ENCODE measurements at places on chromosomes 4 and X. TPM values are rescaled to one million over a fixed set of nuclear protein-coding genes. Genes with fewer than 3 reads are reported as not detected.

Gene CDX4
- total RNA-seq: not detected

Gene IL9R
- total RNA-seq: not detected

Gene NAA11
- total RNA-seq: not detected

Gene GAGE1
- total RNA-seq: not detected

Gene COX7B2
- total RNA-seq: not detected

GRCh38 chr4:95398217-95398616 is 150.6 kb downstream of the UNC5C start:
- DNase-seq: no peak

- DNase-seq: no peak
Observed at GRCh38 chr4:124564121-124564520, 148.4 kb downstream of the ANKRD50 start.

- no peak for DNase-seq
Observed at GRCh38 chr4:151678048-151678872, 82.5 kb downstream of the GATB start.

DNA sequence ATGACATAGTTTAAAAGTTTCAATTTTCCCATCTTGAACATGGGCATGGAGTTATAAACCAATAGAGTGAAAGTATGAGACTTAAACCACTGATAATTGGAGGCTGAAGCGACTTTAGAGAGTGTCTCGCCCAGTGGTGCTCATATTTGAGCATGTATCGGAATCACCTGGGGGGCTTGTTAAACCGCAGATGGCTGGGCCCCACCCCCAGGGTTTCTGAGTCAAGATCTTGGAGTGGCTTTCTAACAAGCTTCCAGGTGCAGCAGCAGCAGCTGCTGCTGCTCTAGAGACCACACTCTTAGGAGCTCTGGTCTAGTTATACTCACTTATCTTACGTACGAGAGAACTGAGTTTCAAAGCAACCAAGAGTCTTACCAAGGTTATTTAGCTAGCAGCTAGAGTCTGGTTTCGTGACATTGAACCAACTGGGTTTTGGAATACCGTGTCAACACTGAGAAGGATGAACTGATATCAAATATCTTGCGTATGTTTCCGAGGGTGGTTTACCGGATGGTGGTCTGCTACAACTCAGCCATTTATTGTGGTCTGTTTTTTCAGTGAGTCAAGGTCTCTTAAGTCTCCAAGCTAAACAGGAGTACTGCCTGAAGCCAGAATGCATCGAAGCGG is 5.9 kb downstream of the PHEX start:
- DNase-seq: no peak

DNA sequence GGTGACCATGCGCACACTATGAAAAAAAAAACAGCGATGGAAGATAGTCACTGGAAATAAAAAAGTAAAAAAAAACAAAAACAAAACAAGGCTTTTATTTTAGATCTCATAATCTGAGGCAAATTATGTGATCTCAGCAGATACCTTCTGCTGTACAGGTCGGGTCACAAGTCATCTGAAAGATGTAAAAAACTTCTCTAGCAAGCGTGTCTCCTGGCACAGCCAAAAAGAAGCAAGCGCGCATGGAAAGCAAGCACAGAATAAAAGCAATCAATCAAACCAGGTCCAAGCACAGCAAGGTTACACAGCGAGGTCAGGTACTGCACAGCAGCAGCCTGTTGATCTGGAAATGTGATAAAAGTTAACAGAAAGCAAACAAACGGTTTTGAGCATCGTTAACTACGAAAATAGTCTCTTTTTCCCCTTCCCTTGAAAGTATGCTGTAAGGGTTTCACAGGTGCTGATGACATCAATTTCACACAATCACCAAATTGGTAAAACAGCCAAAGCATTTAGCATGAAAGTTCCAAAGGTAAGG is 79.3 kb upstream of the MTNR1A start:
- DNase-seq: no peak

DNA sequence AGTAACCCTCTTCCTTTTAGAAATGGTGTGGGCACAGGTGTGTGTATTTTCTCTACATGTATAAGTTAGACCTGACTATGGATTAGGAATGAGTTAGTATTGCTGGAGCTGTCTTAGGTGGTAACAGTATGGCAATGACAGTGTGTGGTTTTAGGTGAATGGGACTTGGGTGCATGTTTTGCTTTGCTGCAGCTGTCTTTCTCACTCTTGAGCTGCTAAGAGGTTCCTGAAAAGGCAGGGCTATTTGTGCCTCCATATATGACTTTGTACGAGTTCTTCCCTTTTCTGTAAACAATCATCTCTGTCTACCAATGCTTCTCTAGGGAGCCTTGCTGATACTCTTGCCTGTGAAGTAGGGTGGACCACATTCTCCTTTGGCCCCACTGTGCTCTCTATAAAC is 234.8 kb upstream of the HHIP start:
- no peak for DNase-seq

- DNase-seq: no peak
Observed at GRCh38 chr4:177008071-177008835, 215.5 kb upstream of the VEGFC start.

GRCh38 chr4:31016322-31017061 is 296.3 kb downstream of the PCDH7 start:
- DNase-seq: no peak

DNA sequence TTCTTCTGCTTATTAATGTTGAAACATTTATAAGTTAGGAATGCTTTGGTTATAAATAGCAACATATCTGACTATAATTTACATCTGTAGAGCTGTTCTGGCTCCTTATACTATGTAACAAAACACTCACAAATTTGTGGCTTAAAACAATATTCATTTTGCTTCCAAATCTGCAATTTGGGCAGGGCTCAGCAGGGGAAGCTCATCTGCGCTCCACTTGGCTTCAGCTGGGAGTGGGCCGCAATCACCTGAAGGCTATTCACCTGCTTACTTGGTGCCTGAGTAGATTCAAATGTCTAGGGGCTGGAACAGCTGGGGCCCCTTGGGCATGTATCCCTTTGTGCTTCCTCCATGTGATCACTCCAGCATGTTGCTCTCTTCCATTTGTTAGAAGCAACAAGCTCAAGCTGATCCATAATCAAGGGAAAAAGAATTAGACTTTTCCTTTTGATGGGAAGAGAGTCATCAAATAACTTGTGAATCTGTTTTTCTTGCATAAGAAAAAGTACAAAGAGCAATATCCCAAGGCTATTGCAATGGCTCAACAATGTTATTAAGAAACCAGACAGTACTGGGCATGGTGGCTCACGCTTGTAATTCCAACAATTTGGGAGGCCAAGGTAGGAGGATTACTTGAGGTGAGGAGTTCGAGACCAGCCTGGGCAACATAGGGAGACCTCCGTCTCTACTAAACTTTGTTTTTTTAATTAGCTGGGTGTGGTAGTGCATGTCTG is 34.8 kb upstream of the CBR4 start:
- no peak for DNase-seq

GRCh38 chr4:27638163-27638915 is 777.7 kb downstream of the STIM2 start:
- DNase-seq: no peak

DNA sequence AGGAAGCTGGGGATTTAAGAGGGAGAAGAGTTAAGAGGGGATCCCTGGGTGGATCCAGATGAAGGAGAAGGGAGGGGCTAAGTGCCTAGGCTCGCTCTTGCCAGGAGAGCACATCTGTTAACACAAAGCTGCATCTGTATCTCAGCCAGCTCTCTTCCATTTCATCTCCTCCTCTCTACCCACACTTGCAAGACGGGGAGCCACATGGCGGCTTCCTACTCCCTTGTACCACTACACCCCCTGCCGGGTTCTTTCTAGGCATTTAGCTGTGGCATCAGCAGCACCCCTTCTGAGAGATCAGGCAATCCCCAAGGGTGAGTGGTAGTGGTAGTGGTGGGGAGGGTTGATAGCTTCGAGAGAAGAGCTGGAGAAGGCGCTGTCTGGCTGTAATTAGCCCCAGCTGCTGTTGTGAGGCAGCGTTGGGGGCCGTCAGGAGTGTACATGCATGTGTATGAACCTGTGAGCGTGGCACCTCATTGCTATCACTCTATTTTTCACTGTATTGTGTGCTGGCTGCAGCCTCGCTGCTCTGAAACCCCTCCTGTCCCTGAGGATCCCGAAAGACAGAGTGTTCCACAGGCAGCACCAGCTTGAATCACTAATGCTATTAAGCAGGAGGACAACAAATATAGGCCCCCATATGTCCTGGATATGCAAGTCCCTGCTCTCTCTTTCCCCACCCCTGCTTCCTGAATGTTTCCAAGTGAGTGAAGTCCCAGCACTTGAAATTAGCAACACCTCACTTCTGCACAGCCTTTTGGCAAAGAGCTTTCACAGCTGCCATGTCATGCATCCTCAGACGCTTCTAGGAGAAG is 73.7 kb downstream of the RTL9 start:
- DNase-seq: no peak

DNA sequence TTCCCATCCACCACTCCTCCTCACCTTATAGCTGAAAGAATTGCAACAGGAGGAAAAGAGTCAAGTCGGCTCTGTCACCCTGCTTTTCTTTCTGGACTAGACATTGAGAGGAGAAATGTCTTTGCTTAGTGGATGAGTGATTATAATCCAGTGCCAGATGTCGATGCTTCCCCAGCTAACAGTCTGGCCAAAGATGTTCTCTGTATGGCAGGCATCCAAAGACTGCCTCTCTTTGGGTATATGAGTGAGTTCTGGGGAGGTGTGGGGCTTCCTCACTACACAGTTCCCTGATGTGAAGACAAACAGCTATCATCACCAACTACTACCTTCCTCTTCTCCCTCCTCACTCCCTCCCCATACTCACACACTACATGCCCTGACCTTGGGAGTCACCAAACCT is 90.9 kb downstream of the COMMD8 start:
- no peak for DNase-seq

DNA sequence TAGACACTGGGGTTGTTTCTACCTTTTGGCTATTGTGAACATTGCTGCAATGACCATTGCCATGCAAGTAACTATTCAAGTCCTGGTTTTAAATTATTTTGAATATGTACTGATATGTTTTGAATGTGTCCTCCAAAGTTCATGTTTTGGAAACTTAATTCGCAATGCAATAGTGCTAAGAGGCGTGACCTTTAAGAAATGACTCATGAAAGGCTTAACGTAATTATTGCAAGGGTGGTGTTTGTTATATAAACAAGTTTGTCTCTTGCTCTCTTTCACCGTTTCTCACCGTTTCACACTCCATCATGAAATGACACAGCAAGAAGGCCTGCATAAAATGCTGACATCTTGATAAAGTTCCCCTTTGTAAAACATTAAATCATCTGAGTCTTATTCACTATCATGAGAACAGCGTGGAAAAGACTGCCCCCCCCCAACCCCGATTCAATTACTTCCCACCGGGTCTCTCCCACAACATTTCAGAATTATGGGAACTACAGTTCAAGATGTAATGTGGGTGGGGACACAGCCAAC is 506.9 kb upstream of the FAM47C start:
- no peak for DNase-seq
